SJSA1 (cell line): ENCODE measurements at places on chromosomes 5 and 9. TPM values are rescaled to one million over a fixed set of nuclear protein-coding genes. Genes with fewer than 3 reads are reported as not detected.

- DNase-seq: no peak
These were observed 122.5 kb downstream of the MCTP1 start for GRCh38 chr5:95162231-95162992.

- no peak for DNase-seq
These were observed 254.8 kb upstream of the FTMT start for GRCh38 chr5:121596882-121597281.

DNA sequence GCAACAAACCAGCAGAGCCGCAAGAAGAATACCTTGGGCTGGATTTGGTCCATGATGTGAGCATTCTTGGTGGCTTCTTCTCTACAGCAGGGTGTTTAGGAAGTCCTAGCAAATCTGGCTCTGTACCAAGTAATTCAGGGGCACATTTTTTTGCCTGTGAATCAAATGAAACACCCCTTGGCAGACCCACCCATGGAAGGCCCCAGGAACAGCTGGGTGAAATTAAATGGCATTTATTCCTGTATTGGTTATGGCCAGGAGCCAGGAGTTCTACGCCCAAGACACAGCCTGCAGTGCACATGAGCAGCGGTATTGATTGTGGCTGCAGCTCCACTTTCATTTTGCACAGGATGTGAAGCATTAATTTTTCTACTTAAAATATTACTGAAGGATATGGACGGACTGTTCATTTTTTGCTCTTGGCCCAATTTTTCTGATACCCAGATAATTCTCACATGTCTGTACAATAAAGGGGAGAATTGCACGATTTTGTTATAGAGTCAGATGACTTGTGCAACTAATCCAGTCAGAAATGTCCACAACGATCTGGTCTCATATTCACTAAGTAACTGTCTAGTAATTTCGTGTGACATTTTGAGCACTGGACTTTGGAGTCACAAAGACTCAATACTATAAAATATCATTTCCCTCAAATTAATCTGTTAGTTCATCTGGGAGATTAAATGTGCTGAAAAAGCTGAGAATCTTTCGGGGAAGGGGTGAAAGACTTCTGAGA is 120.7 kb upstream of the APC start:
- DNase-seq: no peak

DNA sequence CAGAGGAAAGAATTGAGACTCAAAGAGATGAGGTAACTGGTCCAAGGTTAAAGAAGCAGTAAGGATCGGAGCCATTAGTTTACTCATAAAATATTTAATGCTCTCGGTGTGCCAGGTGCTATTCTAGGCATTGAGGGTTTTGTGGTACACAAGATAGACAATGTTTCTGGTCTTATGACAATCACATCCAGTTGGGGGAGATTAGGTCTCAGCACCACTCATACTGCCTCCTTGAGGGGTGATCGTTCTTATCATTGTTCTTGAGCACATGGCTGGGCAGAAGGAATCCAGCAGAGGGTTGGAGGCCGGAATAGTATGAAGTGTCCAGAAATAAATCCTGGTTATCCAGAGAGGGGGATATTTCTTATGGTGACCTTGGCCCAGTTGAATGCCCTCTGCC is 40.7 kb upstream of the LCP2 start:
- DNase-seq: no peak

DNA sequence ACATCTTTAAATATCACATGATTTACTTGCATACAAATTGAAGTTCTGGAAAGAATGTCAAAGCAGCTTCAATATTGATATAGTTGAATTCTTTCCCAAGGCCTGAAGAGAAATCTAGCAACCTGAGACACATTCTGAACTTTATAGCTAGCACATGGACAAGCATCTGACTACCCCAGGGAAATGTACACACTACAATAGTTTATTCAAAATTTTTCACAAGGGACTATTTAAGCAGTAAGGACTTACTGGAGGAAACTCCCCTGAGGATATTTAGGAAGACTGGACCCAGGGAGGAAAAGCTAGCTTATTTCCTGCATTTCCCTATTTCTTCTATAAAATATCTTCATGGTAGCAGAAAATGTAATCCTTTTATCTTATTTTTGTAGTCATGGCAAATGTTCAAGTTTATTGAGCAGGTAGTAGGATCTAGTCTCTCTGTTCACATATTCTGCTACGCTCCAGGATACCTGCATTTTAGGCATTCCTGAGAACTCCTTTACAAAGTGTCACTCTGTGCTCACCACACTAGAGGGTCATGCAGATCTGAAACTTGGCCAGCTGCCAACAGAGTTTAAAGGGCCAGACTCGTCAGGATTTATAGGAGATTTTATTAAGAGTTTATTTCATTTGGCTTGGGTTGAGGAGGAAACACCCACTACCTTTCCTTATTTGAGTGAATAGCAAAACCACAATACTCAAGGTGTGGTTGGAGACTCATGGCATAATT is 348.4 kb upstream of the FTMT start:
- DNase-seq: no peak

PLEKHG4B gene
- total RNA-seq: 0.03 and 0.34 TPM in 2 replicates
